ENCODE measurements at places on chromosomes 2 and 18. TPM values are rescaled to one million over a fixed set of nuclear protein-coding genes. Genes with fewer than 3 reads are reported as not detected.

RIT2 gene
- not detected for total RNA-seq

ZNF892 gene
- 1.3 TPM for total RNA-seq

TTC39C gene
- 24.6 TPM for total RNA-seq

CNTNAP5 gene
- not detected for total RNA-seq

TAF1B gene
- total RNA-seq: 24.7 TPM

CXCR1 gene
- 0.72 TPM for total RNA-seq

- peak; percentile 60 for ATAC-seq
Observed at GRCh38 chr2:2646433-2647051, 315.5 kb upstream of the MYT1L start.

GRCh38 chr2:39867268-39867667 lies 88.2 kb upstream of the THUMPD2 start:
- no peak for ATAC-seq

GRCh38 chr2:80396276-80396675 lies 91.7 kb upstream of the LRRTM1 start:
- no peak for ATAC-seq

GRCh38 chr2:229914171-229914570 lies 7.6 kb downstream of the TRIP12 start:
- no peak for ATAC-seq

GRCh38 chr2:127612111-127612822 lies 33.7 kb upstream of the GPR17 start:
- ATAC-seq: no peak

- ATAC-seq: no peak
Observed at GRCh38 chr2:85064927-85065577, 68.1 kb upstream of the TCF7L1 start.

DNA sequence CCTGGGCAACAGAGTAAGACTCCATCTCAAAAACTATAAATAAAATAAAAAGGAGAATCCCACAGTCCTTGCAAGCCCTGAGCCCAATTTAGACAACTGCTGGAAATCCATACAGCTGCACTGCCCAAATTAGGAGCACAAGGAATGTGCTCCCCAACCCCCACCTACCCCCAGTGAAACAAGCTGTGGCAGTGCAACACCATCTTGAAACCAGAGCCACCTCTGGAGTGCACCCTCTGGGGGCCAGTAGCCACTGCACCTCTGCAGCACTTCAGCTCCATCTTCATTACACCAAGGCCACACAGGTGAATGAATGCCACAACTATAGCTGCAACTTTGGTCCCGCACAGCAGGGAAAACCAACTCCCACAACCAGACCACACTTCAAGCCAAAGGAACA lies 37.3 kb downstream of the USP34 start:
- ATAC-seq: no peak

DNA sequence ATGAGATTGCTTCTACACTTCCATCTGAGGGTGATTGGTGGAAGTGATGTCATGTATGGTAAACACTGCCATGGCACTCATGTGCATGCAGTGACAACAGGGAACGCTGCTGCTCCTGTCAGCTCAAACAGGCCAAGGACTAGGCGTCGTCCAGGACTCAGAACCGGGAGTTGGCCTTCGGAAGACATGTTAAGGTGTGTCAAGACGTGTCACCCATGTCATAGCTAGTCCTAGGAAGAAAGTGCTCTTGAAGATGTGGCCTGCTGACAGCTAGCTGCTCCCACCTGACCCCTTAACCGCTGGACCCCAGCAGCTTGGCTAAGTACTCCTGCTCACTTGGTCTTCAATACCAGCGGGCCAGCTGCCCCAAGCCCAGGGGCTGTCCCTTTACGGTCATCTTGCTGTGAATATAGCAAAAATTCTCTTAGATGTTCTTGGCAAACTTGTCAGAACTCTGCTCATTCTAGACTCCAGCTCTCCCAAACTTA lies 6.3 kb upstream of the NOSTRIN start:
- ATAC-seq: no peak

DNA sequence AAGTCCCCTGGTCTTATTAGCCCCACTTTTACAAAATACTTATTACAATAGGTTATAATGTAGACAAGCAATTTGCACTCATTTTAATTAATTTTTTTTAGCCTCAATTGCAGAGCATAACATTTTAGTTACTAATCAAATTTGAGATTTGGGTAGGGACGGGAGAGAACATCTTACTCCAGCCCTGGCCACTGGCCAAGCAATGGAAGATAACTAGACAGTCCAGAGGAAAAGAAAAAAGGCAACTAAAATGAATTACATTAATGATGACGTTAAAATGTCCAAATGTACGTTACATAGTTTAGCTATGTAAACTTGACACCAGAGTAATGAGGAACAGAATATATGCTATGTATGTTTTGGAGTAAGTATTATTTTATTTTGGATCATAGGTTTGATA lies 11.0 kb upstream of the CAVIN2 start:
- ATAC-seq: no peak

- no peak for ATAC-seq
Observed at GRCh38 chr2:129751409-129751808, 228.1 kb upstream of the RAB6C start.

GRCh38 chr2:59761966-59762365 lies 791.5 kb downstream of the BCL11A start:
- no peak for ATAC-seq

GRCh38 chr2:225998653-225999052 lies 599.1 kb downstream of the NYAP2 start:
- ATAC-seq: no peak

- ATAC-seq: no peak
Observed at GRCh38 chr2:13711154-13711553, 921.4 kb upstream of the LRATD1 start.

- peak; percentile 8 for ATAC-seq
Observed at GRCh38 chr2:226836548-226836885, 663 bp downstream of the RHBDD1 start.

DNA sequence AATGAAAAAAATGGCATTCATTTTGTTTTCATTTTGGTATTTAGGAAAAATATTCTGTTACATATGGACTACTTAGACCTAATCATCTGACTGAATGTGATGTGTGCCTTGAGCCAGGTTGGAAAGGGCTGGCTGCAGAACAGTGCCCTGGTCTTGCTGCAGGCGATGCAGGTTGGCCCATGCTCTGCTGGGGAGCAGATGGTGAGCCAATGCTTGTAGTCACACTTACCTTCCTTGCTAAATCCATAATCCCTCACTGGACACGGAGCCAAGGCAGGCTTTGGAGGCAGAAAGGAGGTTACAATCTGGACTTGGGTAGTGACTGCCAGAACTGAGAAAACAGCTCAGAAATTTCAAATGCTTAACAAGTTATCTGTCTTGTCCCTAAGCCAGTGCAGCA lies 228.7 kb downstream of the ARHGAP15 start:
- peak; percentile 58 for ATAC-seq

DNA sequence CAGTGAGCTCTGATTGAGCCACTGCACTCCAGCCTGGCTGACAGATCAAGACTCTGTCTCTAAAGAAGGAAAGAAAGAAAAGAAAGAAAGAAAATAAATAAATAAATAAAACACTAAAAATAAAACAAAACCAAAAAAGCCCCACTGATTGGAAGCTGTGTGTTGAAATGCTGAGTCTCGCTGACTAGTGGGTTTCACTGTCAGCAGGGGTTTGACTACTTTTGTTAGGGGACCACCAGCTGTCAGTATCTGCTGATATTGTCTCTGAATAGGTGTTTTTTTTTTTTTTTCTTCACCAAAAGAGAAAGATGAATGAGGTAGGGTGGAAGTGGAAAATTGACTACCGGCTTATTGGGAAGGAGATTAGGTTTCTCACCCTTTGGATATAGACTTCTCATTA lies 12.8 kb upstream of the ACTR2 start:
- no peak for ATAC-seq

- ATAC-seq: no peak
Observed at GRCh38 chr18:5036523-5036922, 160.5 kb downstream of the AKAIN1 start.

GRCh38 chr2:104900608-104901007 lies 46.7 kb downstream of the POU3F3 start:
- ATAC-seq: no peak

DNA sequence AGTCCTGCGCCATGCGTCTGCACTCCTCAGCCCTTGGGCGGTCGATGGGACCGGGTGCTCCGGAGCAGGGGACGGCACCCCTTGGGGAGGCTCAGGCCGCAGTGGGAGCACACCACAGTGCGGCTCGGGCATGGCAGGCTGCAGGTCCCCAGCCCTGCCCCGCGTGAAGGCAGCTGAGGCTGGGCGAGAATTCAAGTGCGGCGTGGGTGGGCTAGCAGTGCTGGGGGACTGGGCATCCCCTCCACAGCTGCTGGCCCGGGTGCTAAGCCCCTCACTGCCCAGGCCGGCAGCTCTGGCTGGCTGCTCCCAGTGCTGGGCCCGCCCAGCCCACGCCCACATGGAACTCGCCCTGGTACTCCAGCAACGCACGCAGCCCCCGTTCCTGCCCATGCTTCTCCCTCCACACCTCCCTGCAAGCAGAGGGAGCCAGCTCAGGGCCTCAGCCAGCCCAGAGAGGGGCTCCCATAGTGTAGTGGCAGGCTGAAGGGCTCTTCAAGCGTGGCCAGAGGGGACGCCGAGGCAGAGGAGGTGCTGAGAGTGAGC lies 198.3 kb upstream of the CNTNAP5 start:
- ATAC-seq: no peak

GRCh38 chr2:72940786-72941185 lies 23.5 kb downstream of the EMX1 start:
- no peak for ATAC-seq

GRCh38 chr2:122868646-122869275 lies 1113.3 kb downstream of the TSN start:
- ATAC-seq: no peak

DNA sequence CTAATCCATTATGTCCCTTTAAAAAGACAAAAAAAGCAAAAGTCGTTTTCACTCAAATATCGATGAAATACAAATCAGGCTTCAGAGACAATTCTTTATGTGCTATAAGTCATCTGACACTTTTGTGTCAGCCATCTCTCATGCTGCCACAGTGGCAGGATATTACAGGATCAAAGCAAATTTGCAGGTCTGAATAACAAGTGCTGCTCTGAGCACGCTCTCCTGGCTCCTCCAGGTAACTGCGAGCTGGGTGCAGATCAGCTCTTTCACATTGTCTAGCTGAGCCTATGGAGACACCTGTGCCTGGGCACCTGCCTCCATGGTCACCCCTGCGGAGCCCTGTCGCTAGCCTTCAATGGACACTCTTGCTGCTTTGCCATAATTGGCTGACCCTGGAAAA lies 250.2 kb upstream of the RAB12 start:
- ATAC-seq: no peak

DNA sequence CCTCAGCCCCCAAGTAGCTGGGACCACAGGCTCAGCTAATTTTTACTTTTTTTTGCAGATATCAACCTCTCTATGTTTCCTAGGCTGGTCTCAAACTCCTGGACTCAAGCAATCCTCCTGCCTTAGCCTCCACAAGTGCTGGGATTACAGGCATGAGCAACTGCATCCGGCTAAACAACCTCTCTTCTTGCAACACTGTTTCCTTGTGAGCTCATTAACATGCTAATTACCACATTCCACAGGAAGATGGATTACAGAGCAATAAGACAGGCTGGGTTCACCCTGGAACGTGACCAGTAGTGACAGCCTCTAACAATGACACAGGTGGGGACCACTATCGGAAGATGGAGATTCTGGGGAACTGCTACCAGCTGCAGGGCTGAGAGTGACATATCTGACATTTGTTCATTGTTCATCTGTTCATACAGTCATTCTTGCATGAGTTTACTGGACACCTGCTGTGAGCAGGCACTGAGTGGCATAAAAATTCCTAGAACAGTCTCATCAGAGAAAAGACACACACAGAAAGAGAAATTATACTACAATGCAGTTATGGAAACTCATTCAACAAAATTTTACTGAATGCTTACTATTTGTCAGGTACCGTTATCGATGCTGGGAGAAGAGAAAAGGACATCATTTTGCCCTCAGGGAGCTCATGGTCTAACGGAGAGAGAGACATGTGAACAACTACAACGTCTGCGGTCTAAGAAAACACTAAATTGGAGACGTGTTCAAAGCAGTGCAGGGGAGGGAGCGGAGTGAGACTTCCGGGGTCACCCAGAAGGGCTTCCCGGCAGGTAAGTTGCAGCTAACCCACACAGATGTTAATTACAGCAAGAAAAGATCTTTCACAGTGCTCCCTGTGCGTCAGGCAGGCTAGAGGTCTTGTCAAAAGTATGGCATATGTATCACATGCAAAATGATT lies 37.6 kb downstream of the PROC start:
- no peak for ATAC-seq

GRCh38 chr2:160384791-160385190 lies 108.8 kb downstream of the RBMS1 start:
- no peak for ATAC-seq

DNA sequence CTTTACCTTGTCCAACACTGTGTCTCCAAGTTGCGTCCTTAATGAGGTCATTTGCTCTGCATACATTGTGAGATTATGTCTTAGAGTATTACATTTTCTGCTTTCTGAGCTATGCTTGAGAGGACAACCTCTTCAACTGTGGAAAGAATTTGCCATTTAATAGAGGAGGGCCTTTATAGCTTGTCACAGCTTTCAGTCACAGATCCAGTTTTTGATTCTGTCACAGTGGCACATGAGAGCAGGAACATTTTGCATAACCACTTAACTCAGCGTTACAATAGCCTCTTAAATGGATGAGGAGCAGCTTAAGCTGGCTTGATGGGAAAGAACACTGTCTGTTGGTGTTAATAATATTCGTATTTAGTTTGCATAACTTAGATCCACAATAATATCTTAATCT lies 63.0 kb downstream of the RHBDD1 start:
- ATAC-seq: no peak

- ATAC-seq: no peak
Observed at GRCh38 chr2:237894396-237894979, 35.1 kb downstream of the RAMP1 start.

DNA sequence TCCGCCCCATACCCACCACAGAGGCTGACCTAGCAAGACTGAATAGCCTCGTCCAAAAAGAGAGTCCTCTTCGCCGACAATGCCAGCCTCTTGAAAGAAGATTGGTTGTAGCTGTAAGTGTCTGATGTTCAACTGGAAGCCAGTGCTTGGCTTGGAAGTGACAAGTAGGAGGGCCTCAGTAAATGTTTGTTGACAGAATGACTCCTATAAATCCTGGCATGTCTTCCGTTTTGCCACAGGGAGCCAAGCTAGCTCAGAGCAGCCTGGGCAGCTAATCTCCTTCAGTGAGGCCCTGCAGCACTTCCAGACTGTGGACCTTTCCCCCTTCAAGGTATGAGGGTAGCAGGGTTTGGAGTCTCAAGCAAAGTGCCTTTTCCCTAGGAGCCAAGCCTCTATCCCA lies 14.9 kb downstream of the ELMOD3 start:
- ATAC-seq: peak; percentile 13

GRCh38 chr2:216539120-216539519 lies 40.5 kb downstream of the RPL37A start:
- no peak for ATAC-seq

DNA sequence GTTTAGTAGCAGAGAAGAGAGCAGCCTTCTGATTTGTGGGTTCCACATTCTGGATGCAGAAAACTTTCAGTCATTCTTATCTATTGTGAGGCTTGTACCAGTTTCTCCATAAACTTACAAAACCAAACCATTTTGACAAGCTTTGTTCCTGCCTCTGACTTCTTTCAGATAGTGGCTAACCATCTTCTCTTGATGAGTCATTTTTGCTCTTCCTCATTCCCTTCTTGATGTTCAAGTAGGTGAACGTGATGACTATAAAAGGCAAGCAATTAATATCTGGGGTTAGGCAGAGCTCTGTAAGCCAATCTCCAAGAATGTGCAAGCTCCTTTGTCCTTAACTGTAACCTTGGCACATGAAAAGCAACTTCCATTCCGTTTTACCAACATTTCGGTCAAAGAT lies 2083.1 kb upstream of the PIK3C3 start:
- peak; percentile 78 for ATAC-seq
